Lower leg skin (tissue), 4 donors: ENCODE measurements at places on chromosomes 5 and 9. TPM values are rescaled to one million over a fixed set of nuclear protein-coding genes. Genes with fewer than 3 reads are reported as not detected.

DNA sequence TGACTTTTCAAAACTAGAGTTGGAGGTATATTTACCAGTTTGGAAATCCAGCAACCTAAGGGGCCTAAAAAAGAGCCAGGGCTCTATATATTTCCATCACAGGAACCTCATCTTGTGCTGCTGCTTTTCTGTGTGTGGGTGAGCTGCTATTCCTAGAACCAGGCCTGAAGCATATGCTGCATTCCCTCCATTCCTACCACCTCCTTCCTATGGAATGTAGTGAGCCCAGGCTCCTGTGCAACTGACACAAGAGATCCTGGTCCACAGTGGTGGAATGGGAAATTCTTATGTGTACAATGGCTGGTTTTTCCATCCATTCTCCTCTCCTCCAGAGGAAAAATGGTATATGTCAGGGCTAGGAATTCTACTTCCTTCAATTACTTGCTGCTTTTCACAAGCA is 39.1 kb downstream of the SPEF2 start:
- no peak for DNase-seq

GRCh38 chr5:119373449-119373858 is 17.6 kb downstream of the TNFAIP8 start:
- DNase-seq = no peak

Gene CEL
- 12.1 TPM for total RNA-seq

DNA sequence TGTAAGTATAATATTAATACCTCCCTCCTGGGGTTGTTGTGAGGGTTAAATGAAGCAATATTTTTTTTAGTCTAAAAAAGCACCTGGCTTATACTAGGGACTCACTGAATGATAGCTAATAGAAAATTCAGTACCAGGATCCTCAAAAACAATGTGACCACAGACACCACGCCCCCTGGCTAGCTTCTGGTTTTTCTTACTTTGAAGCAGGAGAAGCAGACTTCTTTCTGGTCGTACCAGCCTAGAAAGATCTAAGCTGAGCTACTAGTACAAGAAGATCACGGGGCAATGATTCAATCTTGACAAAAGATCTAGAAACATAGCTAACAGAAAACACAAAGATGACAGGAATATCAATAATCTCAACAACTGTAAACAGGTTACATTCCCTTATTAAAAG is 218.5 kb upstream of the SLC30A5 start:
- DNase-seq = no peak

DNA sequence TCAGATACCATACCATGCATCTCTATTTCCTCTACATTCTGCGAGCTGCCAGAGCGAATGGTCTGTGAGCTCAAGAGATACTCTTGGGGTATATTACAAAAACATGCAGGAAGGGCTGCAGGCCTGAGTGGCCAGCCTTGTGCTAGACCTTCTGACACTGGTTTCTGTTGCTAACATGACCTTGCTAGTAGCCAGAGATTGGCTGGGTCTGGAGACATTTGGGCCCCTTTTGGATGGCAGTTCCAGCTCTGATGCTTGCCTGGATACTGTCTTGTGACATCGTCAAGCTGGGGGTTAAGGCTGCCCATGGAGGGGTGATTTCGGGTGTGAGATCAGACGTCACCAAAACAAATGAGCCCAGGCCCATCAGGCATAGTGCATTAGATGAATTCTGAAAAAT is 56.1 kb upstream of the FSTL4 start:
- no peak for DNase-seq

GRCh38 chr9:72583370-72583769 is 62.0 kb downstream of the TMC1 start:
- DNase-seq = no peak

Gene SIT1
- not detected for total RNA-seq

DNA sequence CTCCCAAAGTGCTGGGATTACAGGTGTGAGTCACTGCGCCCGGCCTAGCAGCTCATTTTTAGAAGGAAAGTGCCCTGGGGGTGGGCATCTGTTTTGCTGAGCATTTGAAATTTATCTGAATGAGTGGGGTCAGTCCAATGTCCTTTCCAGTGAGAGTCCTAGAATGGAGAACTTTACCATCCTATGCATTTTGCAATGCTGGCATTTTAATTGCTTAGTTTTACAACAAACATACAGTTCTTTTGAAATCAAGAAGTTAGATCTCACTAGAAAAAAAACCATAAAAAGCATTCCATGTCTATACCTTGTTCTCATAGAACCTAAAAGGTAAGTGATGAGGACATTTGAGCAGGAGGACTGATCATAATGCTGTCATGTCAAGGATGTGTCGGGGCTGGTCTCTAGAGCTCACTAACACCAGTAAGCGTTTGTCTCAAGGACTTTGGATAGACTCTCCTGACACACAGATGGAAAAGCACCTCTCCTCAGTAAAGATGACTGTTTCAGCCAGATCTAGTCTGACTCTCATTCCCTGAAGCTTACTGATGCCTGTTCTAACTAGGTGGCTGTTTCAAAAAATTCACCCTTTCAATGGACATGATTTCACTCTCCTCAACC is 83.9 kb downstream of the DCP2 start:
- no peak for DNase-seq
